ENCODE measurements at places on chromosomes 13 and 19.

DNA sequence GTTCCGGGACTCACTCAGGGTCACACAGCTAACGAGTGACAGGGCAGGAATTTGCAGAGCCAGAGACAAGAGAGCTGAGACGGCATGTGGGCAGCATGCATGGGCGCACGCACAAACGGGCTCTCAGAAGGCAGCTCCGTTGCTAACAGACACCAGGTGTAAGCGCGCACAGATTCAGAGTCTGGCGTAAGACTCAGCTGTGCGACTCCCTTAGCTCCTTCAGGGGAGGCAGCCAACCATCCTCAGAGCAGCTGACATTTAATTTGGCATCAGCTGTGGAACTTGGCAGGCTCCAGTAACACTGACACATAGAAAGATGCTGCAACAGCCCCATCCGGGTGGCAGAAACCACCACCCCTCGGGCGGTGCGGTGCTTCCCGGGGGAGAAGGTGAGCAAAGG is 7.5 kb upstream of the TM6SF2 start:
- no peak for DNase-seq

DNA sequence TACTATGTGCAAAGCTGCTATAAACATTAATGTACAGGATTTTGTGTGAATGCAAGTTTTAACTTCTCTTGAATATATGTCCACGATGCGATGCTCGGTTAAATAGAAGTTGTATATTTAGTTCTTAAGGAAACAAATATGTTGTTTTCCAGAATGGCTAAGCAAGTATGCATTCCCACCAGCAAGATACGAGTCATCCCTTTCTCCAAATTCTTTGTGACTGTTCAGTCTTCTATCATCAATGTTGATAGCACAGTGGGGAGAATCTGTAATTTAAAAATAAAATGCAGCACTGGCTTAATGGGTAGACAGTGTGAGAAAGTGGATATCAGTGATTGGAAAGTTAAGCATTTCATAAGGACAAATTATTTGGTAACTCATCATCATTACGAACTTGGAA is 1340.8 kb downstream of the PCDH9 start:
- DNase-seq, result no peak

DNA sequence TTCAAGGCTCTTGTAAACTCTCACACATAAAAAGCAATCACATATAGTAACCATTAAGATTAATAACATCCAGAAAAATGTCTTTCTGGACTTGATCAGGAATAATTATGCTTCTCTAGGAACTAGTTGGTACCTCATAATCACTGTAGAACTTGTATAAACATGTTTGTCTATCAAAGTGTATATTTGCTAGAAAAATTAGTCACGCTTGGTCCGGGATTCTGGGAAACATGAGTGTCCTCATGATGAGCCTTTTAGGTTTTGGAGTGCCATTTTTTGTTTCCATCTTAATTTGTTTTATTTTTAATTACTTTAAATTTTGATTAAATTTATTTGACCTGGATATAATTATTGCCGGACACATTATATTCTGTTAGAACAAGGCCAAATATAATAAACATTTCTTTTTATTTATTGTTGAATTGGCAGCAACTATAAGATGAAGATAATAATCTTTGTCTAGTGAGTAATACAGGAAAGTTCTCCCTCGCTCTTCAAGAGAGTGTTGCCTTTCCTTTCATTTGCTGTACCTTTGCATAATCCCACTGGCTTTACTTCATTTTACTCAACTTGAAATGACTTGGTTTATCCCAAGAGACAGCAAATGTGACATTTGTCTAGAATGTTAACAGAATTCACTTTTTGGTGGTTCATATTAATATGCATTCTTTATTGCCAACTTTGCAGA is 207.0 kb downstream of the NALCN start:
- DNase-seq, result no peak

DNA sequence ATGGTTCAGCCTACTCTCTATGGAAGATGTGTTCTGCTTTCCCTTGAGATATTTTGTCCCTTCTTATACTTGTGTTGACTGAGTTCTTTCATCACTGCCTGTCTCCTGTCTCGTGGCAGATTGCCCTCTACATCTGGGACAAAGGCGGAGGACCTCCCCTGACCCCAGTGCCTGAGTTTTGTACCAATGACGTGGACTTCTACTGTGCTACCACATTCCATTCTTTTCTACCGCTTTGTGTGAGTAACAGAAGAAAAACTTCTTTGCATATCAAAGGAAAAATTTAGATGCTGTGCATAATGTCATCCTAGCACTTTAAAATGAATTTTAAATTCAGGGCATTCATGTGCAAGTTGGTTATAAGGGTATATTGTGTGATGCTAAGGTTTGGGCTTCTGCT is 74.6 kb downstream of the B3GLCT start:
- no peak for DNase-seq
